ENCODE measurements at places on chromosomes 16 and 17. TPM values are rescaled to one million over a fixed set of nuclear protein-coding genes. Genes with fewer than 3 reads are reported as not detected.

Gene ST6GALNAC1
- 0.15 TPM for total RNA-seq

Gene CHST4
- 1.1 TPM for total RNA-seq

Gene RPL19
- 971 TPM for total RNA-seq

Gene TNFRSF17
- not detected for total RNA-seq

Gene HSD17B2
- total RNA-seq: 0.41 TPM

Gene TP53TG3C
- total RNA-seq: not detected

Gene CFAP119
- total RNA-seq: 21.0 TPM

Gene LLGL2
- 201 TPM for total RNA-seq

Gene SEC14L1
- 279 TPM for total RNA-seq

Gene TMED6
- 0.36 TPM for total RNA-seq

Gene TBC1D3B
- total RNA-seq: 7.4 TPM

Gene GNAO1
- 33.4 TPM for total RNA-seq

Gene SLFN12L
- total RNA-seq: 0.33 TPM

Gene RRAD
- total RNA-seq: 4.3 TPM

Gene KRT12
- not detected for total RNA-seq

Gene SARM1
- 17.4 TPM for total RNA-seq

Gene CCL14
- total RNA-seq: not detected

Gene CNTNAP4
- not detected for total RNA-seq

Gene FOXJ1
- 0.28 TPM for total RNA-seq

Gene SMYD4
- 17.1 TPM for total RNA-seq

Gene HSPB9
- total RNA-seq: not detected

Gene KRTAP2-1
- total RNA-seq: not detected

Gene EVI2A
- not detected for total RNA-seq

Gene FBXL16
- 28.0 TPM for total RNA-seq

Gene GPT2
- total RNA-seq: 12.7 TPM

Gene KRT15
- total RNA-seq: 70.4 TPM

Gene RNF157
- 4.0 TPM for total RNA-seq

Gene CES4A
- 6.1 TPM for total RNA-seq

Gene MSLN
- total RNA-seq: 1.1 TPM

Gene TSNAXIP1
- total RNA-seq: 1.6 TPM

Gene ALOX15
- not detected for total RNA-seq

Gene MARCHF10
- 0.39 TPM for total RNA-seq

Gene TP53TG3B
- total RNA-seq: 0.18 TPM

Gene OR3A3
- not detected for total RNA-seq

Gene ZP2
- not detected for total RNA-seq

Gene HS3ST6
- 3.3 TPM for total RNA-seq

Gene SCGB1C2
- not detected for total RNA-seq

Gene LYRM1
- total RNA-seq: 30.7 TPM

Gene TBX6
- 0.46 TPM for total RNA-seq

Gene NPIPA8
- total RNA-seq: 0.18 TPM

Gene HBA2
- not detected for total RNA-seq

Gene CA7
- total RNA-seq: not detected

Gene YWHAE
- 537 TPM for total RNA-seq

Gene SLFN14
- total RNA-seq: not detected

Gene C1QTNF8
- 0.39 TPM for total RNA-seq
